Adrenal gland (tissue), 19 donors: ENCODE measurements at places on chromosomes 13 and 19. TPM values are rescaled to one million over a fixed set of nuclear protein-coding genes. Genes with fewer than 3 reads are reported as not detected.

Gene LGALS14
- polyA plus RNA-seq: not detected

Gene C19orf38
- 1.1 TPM for polyA plus RNA-seq

Gene KANK3
- polyA plus RNA-seq: 0.38 TPM

Gene IQCN
- 45.2 TPM for polyA plus RNA-seq

DNA sequence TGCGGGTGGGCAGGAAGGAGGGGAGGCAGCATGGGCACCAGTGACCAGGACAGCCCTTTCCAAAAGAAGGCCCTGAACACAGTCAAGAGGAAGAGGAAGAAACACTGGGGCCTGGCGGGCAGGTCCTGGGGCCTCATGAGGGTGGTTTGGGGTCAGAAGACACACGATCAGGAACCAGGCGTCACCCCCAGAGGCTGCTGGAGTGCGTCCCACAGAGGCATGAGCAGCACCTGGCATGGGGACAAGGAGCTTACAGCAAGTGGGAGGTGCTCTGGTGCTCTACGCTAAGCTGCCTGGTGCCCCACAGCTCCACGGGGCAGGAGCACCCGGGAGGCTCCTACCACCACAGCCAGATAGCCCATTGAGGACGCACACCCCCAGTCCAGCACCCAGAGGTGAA, 20.0 kb downstream of the ELL start:
- H3K27me3 ChIP-seq: no peaks in the 10 kb centered on the region
- no peaks in the 10 kb centered on the region for H3K36me3 ChIP-seq
- no peak overlapping the region for H3K4me3 ChIP-seq
- DNase-seq: peak; percentile 58

- H3K36me3 ChIP-seq: no peaks in the 10 kb centered on the region
- H3K4me1 ChIP-seq: peaks cover 41% of the 10 kb centered on the region
- H3K4me3 ChIP-seq: no peak overlapping the region
- H3K27ac ChIP-seq: no peak overlapping the region
- H3K27me3 ChIP-seq: no peaks in the 10 kb centered on the region
Measured at GRCh38 chr13:111187960-111188541, 72.9 kb downstream of the ARHGEF7 start.

- H3K36me3 ChIP-seq: no peaks in the 10 kb centered on the region
- no peaks in the 10 kb centered on the region for H3K27me3 ChIP-seq
- no peaks in the 10 kb centered on the region for H3K4me1 ChIP-seq
- H3K4me3 ChIP-seq: no peak overlapping the region
- H3K27ac ChIP-seq: no peak overlapping the region
Measured at GRCh38 chr13:94827566-94827965, 115.2 kb upstream of the SOX21 start.

DNA sequence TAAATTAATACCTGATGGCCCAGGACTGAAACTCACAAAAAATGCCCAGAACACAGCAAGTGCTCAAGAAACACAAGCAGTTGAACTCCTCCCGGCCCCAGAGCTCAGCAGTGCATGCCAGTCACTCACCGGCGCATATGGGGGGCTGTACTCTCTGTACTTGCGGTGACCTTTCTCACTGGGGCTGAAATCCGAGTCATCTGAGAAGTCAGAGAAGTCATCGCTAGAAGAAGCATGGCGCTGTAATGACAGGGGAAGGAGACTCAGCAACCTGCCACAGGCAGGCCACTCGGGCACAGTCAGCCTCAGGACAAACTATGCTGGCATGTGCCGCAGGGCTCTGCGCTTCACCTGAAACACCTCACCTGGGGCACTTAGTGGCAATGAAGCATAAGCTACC, 19.7 kb downstream of the ZC3H4 start:
- H3K27ac ChIP-seq: peak overlapping the region; percentile 21
- no peak for DNase-seq
- H3K4me1 ChIP-seq: peaks cover 26% of the 10 kb centered on the region
- H3K4me3 ChIP-seq: no peak overlapping the region
- H3K27me3 ChIP-seq: no peaks in the 10 kb centered on the region
- no peaks in the 10 kb centered on the region for H3K36me3 ChIP-seq

GRCh38 chr19:53981376-53981951, 10.0 kb upstream of the CACNG6 start:
- no peak overlapping the region for H3K4me3 ChIP-seq
- no peak for DNase-seq
- no peaks in the 10 kb centered on the region for H3K36me3 ChIP-seq

GRCh38 chr19:38506375-38506722, 72.9 kb downstream of the RYR1 start:
- no peaks in the 10 kb centered on the region for H3K36me3 ChIP-seq
- H3K27ac ChIP-seq: no peak overlapping the region
- no peaks in the 10 kb centered on the region for H3K27me3 ChIP-seq

GRCh38 chr19:44741841-44742329, 6.6 kb upstream of the BCL3 start:
- H3K4me3 ChIP-seq: no peak overlapping the region
- no peaks in the 10 kb centered on the region for H3K36me3 ChIP-seq
- peak; percentile 99 for DNase-seq
- H3K4me1 ChIP-seq: peaks cover 51% of the 10 kb centered on the region

DNA sequence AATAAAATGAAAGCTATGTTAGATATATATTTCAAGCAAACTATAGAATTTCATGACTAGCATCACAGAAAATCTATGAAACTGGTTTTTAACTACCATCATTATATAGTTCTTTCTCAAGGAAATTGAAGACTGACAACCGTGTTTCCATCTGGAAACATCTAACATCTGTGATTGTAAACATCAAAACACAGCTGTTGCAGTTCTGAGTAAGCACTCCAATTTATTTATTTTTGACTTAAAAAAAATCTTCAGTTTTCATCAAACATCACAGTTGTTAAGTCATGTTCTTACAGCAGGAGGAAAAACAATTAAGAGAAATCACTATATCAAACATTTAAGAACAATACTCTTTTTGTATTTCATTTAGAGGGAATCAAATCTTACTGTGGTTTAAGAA, 1653.0 kb upstream of the MIR17HG start:
- DNase-seq: no peak
- no peak overlapping the region for H3K27ac ChIP-seq
- H3K4me1 ChIP-seq: no peaks in the 10 kb centered on the region
- no peaks in the 10 kb centered on the region for H3K36me3 ChIP-seq

GRCh38 chr19:971795-972194, 12.3 kb upstream of the WDR18 start:
- H3K27me3 ChIP-seq: no peaks in the 10 kb centered on the region
- H3K4me1 ChIP-seq: no peaks in the 10 kb centered on the region
- H3K4me3 ChIP-seq: no peak overlapping the region
- no peaks in the 10 kb centered on the region for H3K36me3 ChIP-seq
- DNase-seq: no peak

DNA sequence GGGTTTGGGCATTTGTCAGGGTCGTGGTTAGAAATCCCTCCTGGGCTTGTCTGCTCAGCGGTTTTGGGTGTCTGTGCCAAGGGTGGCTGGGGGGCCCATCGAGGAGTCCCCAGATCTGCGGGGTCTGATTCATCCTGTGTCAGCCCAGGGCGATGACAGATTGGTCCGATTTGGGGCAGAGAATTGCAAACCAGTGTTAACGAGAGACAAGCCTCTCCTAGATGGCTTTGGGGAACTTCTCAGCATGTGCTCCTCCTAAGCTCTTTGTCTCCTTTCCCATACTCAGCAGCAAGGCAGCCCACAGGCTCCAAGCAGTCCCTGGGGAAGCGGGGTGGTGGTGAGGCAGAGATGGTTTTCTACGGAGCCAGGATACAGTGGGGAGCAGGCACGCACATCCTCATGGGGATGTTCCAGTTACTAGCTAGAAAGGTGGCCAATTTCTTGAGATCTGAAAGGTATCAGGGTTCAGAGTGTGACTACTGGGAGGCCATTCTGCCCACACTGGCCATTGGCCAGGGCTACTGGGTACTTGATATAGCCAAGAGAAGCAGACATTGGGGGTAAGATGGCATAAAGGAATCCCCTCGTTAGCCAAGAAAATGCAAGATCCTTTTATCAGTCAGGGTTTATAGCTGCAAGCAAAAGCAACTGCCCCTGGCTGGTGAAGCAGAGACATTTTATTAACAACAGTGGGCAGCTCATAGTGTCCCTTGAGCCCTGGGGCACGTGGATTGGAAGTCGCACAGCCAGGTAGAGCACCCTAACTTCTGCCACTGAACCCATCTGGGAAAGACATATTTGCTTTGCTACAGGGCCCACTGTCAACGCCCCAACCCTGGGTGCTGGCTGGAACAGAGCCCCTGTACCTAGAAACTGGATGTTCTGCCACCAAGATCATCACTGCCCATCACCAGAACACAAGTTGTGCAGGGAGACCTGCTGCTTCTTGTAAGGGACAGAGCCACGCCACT, 63.6 kb downstream of the RGCC start:
- H3K4me3 ChIP-seq: no peak overlapping the region
- no peaks in the 10 kb centered on the region for H3K36me3 ChIP-seq
- no peak overlapping the region for H3K27ac ChIP-seq
- no peaks in the 10 kb centered on the region for H3K27me3 ChIP-seq
- DNase-seq: no peak
- no peaks in the 10 kb centered on the region for H3K4me1 ChIP-seq

GRCh38 chr13:30697996-30698401, 37.3 kb upstream of the ALOX5AP start:
- no peak for DNase-seq
- no peak overlapping the region for H3K27ac ChIP-seq

DNA sequence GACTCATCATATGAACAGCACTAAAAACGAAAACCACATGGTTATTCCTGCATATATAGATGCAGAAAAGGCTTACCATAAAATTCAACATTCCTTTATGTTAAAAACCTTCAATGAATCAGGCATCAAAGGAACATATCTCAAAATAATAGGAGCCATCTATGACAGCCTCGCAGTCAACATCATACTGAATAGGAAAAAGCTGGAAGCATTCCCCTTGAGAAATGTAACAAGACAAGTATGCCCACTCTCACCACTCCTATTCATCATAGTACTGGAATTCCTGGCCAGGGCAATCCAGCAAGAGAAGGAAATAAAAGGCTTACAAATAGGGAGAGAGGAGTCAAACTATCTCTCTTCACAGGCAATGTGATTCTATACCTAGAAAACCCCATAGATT, 179.6 kb upstream of the HTR2A start:
- no peaks in the 10 kb centered on the region for H3K27me3 ChIP-seq
- H3K4me1 ChIP-seq: no peaks in the 10 kb centered on the region
- no peak overlapping the region for H3K27ac ChIP-seq
- DNase-seq: no peak
- no peak overlapping the region for H3K4me3 ChIP-seq

DNA sequence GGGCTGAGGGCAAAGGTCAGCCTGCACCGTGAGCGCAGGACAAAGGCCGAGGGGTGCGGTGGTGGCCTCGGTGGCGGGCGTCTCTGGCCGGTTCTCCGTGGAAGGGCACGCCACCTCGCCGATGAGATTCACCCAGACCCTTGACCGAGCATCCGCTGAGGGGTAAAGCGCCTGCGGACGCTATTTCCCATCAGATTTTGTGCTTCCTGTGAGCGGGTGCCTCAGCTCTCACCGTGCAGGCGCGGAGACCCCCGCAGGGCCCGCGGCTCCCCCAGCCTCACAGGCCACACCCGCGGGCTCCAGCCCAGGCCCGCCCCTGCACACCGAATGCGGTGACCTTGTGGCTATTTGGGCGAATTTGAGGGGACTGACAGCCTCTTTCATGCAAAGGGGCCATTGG, 348.0 kb downstream of the TEX29 start:
- H3K27me3 ChIP-seq: no peaks in the 10 kb centered on the region
- no peak overlapping the region for H3K4me3 ChIP-seq
- H3K4me1 ChIP-seq: no peaks in the 10 kb centered on the region
- no peaks in the 10 kb centered on the region for H3K36me3 ChIP-seq

DNA sequence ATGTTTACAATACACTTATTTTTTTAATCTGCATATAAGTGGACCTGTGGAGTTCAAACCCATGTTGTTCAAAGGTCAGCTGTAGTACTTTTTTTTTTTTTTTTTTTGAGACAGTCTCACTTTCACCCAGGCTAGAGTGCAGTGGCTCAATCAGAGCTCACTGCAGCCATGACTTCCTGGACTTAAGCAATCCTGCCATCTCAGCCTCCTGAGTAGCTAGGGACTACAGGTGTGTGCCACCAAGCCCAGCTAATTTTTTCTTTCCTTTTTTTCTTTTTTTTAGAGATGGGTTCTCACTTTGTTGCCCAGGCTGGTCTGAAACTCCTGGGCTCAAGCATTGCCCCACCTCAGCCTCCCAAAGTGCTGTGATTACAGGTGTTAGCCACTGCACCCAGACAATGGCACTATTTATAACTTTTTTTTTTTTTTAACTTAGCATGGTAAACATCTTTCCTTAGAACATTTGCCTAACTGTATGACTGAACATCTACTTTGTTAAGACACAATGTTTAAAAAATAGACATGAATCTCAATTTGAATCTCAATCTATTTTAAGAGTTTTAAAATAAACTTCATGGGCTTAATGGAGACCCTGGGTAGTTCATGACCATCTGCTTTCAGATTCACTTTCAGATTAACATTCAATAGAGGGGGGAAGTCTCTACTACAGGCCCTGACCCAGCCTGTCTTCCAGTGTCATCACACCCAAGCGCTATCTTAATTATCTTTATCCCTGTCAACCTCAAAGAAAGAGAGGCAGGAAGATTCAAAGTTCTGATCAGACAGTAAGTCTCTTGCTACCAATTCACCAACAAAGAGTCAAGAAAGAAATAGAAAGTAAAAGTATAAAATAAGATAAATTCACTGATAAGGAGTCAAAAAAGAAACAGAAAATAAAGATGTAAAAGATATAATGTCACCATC, 97.7 kb upstream of the DOCK9 start:
- no peak overlapping the region for H3K27ac ChIP-seq
- H3K4me1 ChIP-seq: peaks cover 6% of the 10 kb centered on the region
- no peak overlapping the region for H3K4me3 ChIP-seq
- no peak for DNase-seq
- no peaks in the 10 kb centered on the region for H3K27me3 ChIP-seq
- H3K36me3 ChIP-seq: no peaks in the 10 kb centered on the region

- no peaks in the 10 kb centered on the region for H3K36me3 ChIP-seq
- peaks cover 61% of the 10 kb centered on the region for H3K4me1 ChIP-seq
- no peak for DNase-seq
- no peaks in the 10 kb centered on the region for H3K27me3 ChIP-seq
Measured at GRCh38 chr19:11087870-11088505, 1.3 kb upstream of the LDLR start.

- H3K27ac ChIP-seq: peak overlapping the region; percentile 45
- no peaks in the 10 kb centered on the region for H3K36me3 ChIP-seq
- DNase-seq: no peak
Measured at GRCh38 chr13:97076898-97077297, 82.6 kb upstream of the OXGR1 start.
